ENCODE measurements at places on chromosomes 5 and 9.

GRCh38 chr5:165630261-165630778 is 2124.9 kb downstream of the MAT2B start:
- DNase-seq = no peak

- no peak for DNase-seq
These were observed 934 bp upstream of the FCN1 start for GRCh38 chr9:134918646-134919045.

GRCh38 chr9:135341612-135342169 is 137.9 kb upstream of the PPP1R26 start:
- DNase-seq = no peak

- DNase-seq = no peak
These were observed 150.6 kb downstream of the MCTP1 start for GRCh38 chr5:95134326-95134725.

DNA sequence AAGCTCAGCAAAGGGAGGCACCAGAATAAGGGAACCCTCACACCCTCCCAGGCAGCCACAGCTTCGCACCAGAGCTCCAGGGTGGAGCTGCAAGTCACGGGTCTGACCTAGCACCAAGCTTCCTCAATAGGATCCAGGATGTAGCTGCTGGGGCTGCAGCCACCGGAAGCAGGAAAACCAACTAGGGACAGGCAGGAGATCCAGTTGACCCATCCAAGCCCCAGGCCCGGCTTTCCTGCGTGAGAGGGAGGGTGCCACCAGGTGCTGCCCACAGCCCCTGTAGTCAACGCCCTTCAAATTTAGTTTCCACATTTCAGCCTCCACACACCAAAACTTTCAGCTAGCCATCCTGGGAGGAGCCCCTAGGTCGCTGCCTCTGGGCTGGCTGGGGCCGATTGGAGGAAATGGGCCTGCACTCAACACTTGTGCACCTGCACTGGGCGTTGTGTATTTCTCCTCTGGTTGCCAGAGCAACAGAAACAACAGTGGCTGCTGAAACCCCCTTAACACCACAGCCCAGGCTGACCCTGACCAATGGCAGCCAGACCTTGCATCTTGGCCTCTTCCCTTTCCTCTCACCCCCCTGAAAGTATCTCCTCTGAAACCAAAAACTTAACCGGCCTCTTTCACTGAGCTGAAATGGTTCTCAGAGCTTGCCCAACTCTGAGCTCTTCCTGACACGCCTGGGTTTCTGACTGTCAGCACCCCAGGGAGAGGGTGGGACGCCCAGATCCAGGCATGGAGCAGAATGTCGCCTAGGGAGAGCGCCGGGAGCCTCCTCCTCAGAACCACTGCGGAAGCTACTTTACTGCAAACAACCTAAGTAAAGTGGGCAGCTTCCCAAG is 226.5 kb upstream of the MAP3K1 start:
- peak; percentile 40 for DNase-seq

GRCh38 chr5:72209147-72210115 is 102.2 kb downstream of the MAP1B start:
- no peak for DNase-seq

GRCh38 chr9:92989561-92989960 is 42.2 kb downstream of the FGD3 start:
- no peak for DNase-seq

- no peak for DNase-seq
These were observed 2.4 kb upstream of the TRIM7 start for GRCh38 chr5:181207214-181207959.

DNA sequence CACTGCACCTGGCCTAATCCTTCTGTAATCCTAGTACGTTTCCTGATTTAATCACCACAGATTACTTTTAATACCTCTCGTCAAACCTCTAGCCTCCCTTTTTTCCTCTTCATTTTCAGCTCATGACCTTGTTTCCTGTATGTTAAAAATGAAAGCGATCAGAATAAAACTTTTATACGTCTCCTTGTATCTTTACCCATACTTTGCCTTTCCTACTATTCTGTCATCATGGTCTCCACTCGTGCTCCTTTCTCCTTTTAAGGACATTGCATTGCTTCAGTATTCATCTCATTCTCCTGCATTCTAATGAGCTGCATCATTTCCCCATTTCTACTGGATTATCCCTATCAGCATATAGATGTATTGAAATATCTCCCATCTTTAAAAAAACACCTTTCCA is 8.5 kb downstream of the CDC42SE2 start:
- no peak for DNase-seq

GRCh38 chr5:168193493-168194250 is 97.8 kb upstream of the WWC1 start:
- no peak for DNase-seq

DNA sequence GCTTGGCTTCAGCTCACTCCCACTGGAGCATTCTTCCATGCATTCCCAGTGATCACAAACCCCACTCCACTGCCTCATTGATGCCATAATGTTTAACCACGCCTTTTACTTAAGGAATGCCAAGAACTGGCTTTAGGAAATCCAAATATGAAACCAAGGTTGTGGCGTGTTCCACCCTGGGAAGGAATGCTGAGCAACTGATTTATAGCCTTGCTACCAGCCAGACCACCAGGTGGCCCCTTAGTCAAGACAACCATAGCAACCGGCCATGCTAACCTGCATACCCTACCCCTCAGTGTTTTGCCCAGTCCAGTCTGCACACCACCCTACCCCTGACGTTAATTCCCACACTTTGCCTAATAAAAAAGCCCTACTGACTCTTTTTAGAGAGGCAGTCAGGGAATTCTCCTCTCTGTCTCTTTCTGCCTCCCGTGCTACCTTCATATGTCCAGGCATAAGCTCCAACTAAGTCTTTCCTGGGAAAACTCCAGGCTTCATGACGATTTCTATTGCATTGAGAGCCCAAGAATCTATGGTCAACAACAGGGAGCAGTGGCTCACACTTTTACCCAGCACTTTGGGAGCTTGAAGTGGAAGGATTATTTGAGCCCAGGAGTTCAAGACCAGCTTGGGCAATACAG is 27.0 kb upstream of the PRRC2B start:
- no peak for DNase-seq

DNA sequence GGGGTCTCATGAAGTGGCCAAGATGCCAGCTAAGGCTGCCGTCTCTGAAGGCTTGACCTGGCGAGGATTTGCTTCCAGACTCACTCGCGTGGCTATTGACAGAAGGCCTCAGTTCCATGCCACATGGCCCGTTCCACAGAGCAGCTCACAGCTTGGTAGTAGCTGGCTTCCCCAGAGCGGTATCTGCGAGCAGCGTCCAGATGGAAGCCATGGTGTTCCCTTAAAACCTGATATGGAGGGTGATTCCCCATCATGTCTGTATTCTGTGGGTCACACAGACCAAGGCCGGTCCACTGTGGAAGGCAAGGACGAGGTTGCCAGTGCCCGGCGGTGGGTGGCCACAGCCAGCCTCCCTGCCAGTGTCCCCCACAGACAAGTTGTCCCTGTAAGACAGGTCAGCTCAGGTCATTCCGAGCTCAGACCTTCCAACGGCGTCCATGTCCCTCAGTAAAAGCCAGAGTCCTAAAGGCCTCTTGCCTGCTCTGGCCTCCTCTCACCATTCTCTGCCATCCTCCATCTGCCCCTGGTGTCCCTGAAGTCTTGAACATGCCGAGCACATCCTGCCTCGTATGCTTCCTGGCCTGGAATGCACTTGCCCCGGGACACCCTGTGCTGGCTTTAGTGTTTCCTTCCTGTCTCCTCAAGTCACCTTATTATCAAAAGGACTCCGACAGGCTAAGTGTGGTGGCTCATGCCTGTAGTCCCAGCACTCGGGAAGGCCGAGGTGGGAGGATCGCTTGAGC is 61.3 kb upstream of the LRRTM2 start:
- no peak for DNase-seq

GRCh38 chr5:141632650-141633049 is 4.0 kb downstream of the HDAC3 start:
- DNase-seq = no peak

GRCh38 chr5:148060309-148060708 is 3.5 kb upstream of the SPINK5 start:
- DNase-seq = no peak

- peak; percentile 18 for DNase-seq
These were observed 106.6 kb downstream of the COL23A1 start for GRCh38 chr5:178483620-178484019.

GRCh38 chr5:160108124-160108523 is 11.1 kb downstream of the PWWP2A start:
- DNase-seq = no peak

GRCh38 chr5:153491856-153492255 is 1.4 kb downstream of the GRIA1 start:
- no peak for DNase-seq

- no peak for DNase-seq
These were observed 273.3 kb upstream of the TNC start for GRCh38 chr9:115391168-115391825.

DNA sequence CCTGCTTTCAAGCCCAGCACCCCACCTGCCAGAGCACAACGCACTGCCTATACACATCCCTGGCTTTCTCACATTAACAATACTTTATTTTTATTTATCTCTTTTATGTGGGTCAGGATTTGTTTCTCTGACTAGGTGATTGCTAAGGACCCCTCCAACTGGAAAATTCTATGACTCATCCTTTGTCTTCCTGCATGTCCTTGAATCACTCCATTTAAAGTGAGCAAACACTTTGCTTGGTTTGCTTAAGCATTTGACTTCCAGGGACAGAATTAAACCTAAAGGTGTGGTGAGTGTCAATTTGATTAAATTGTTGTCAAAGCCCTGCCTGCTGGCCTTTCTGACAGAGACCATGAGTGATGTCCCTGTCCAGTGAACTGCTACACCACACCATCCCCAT is 536.5 kb upstream of the BRINP1 start:
- DNase-seq = no peak

DNA sequence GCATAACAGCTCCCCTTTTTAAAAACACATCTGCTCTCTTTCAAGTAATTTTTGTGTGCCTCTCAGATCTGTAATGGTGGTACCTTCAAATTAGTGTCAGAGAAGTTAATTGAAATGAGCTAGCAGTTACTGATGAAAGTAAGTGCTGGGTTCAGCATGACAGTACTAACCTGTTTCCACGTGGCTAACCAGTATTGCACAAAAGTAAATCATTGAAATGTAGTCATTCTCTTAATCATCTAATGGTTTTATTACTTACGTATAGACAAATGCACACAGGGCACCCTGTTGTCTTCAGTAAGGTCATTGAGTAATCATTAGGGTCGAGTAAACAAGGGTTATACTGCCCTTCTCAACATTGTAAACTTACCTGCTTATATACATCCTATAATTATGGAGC is 157.8 kb upstream of the PRR16 start:
- DNase-seq = no peak
